ENCODE measurements at places on chromosomes 6 and 20.

- DNase-seq, result no peak
Observed at GRCh38 chr20:50471231-50471630, 39.0 kb upstream of the PTPN1 start.

DNA sequence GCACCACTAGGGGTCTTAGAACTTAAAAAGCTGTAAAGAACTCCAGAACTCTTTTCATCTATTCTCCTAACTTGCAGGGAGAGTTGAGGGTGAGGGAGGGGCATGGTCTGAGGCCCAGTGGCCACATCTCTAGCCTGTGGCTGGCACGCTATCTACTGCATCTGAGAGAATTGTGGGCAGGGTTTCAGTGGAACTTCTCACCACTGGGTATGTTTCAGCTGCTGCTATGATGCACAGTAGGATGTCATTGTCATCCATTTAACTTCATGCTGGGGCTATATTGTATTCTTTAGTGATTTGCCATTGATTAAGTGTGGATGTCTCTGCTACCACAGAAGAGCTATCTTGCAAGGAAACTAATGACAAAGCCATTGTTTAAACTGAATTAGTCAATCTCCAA, 4.5 kb downstream of the TMEM14A start:
- DNase-seq, result no peak

DNA sequence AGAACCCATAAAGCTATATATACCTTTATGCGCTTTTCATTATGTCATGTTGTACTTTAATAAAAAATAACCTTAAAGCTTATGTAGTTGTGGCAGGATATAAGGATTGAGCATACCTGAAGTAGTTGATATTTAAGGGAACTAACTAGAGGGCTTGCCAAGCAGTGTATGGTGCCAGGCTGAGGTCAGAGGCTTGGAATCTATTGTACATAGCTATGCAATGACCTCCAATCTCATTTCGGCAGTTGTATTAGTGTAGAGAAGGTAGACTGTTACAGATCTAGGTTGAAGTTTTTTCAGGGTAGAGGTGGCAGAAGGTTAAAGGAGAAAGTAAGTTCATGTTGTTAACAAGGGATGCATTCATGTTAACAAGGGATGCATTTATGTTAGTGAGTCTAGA, 397.7 kb upstream of the HS3ST5 start:
- DNase-seq, result no peak

- DNase-seq, result peak; percentile 35
Observed at GRCh38 chr6:111750753-111751673, 122.2 kb downstream of the FYN start.

DNA sequence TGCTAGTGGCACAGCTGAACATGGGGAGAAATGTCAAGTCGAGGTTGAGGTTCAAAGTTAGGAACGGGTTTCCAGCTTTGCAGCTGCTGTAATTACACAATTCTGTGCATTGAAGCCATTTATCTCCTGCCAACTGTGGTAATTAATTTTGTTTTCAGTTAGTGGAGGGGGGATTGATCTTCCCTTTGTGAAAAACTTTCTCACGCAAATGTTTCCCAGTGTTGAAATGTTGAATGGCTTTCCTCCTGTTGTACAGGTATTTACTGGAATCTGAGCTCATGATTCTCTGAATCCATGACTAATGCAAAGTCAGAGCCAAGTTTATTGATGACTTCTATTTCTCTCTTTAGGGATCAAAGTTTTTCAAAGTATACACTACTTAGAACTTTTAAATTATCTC, 198.4 kb upstream of the SLC35B3 start:
- no peak for DNase-seq

GRCh38 chr20:12053353-12053752, 135.7 kb downstream of the BTBD3 start:
- DNase-seq, result no peak

GRCh38 chr20:49052334-49052733, 6.2 kb downstream of the CSE1L start:
- DNase-seq, result no peak

- DNase-seq, result no peak
Observed at GRCh38 chr6:149060300-149060984, 257.1 kb upstream of the TAB2 start.

DNA sequence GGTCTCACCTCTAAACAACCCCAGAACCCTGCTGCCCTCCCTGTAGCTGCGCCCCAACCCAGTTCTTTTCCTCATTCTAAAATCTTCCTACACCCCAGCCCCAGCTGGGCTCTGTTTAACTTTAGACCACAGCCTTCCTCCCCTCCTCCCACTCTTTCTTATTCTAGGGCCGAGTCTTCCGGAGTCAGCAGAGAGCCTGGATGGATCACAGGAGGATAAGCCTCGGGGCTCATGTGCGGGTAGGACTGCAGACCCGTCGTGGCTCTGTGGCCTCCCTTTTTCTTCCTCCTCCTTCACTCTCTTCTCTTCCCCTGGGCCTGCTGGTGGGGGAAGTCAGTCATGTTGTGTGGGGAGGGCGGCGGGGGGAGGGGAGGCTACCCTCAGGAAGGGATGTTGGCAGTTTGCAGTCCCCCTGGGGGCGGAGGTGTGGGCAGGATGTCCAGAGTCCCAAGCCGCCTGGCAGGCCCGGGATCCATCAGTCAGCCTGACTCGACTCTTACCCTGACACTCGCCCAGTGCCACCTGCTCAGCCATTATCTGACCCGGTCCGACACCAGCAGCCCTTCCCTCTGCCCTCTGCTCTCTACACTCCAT, 8.1 kb downstream of the CAPN11 start:
- no peak for DNase-seq

GRCh38 chr6:88006557-88006956, 41.1 kb upstream of the SPACA1 start:
- no peak for DNase-seq

DNA sequence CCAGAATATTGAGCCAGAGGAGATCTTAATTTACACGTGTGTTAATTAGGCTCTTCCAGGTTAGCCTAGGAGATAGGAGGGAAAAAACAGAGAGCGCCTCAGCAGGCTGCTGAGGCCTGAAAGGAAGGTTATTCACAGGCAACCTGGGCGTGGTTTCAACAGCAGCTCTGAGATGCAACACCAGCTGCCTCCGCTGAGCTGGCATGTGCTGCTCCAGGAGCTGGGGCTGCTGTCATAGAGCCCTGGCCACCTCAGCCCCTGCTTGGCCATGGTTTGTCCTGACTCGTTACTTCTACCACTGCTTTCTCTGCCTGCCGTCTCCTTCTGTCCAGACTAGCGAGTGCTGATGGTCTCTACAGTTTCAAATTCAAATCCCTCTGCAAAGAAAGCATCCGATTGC, 32.4 kb upstream of the RPP40 start:
- DNase-seq, result no peak

DNA sequence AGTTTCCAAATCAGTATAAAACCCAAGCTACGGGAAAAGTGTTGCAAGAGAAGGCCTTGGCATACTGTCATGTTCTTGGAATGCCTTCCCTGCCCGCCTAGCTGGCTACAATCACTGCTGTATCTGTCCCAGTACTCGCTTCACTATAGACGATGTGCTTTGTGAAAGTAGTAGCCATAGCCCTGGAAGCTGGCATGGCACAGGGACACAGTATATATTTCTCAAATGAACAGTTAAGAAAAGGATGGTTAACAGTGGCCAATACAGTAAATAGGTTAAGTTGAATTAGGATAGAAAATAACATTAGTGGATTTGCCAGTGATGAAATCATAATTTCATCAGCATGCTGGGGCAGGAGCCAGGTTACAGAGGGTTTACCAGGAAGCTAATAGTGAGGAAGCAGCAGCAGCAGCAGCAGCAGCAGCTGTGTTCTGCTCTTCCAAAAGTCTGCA, 499.3 kb downstream of the CDKAL1 start:
- DNase-seq, result no peak

DNA sequence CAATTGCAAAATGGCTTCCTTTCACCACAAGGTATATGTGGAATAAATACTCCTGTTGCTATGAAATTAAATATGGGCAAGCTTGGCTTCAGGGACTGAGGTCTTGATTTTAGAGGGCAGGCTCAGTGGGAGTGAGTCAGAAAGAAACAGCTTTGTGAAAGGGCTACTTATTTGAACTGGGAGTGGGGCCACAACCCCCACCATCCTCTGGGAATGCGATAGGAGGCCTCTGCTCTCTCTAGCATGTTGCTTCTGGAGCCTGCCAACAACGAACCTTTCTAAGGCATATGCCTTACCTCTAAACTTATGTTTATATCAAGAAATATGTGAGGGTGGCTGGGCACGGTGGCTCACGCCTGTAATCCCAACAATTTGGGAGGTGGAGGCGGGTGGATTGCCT, 149.7 kb downstream of the LRRC1 start:
- no peak for DNase-seq

DNA sequence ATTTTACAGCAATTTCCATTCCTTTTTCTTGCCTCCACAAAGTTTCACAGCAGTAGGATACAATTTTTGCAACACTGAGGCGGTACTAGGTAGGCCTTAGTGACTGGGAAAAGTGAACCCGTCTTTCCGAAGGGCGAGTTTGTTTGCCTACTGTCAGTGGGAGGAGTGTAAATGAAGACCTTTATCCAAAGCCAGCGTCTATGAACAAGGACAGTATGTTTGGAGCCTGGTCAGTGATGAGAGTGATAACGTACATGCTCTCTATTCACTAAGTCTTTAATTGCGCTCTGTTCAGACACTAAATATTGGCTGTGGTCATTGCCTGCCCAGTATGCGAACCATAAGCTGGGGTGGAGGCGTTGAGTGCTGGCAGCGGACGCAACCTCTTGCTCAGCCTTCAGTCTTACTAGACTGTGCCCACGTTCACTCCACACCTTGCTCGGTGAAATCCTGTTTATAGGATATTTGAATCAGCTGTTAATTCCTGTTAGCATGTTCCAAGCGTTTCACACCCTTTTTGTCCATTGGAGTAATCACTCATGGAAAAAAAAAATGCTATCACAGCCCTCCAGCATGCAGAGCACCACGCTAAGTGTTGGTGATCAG, 145.5 kb downstream of the TMEM242 start:
- no peak for DNase-seq

DNA sequence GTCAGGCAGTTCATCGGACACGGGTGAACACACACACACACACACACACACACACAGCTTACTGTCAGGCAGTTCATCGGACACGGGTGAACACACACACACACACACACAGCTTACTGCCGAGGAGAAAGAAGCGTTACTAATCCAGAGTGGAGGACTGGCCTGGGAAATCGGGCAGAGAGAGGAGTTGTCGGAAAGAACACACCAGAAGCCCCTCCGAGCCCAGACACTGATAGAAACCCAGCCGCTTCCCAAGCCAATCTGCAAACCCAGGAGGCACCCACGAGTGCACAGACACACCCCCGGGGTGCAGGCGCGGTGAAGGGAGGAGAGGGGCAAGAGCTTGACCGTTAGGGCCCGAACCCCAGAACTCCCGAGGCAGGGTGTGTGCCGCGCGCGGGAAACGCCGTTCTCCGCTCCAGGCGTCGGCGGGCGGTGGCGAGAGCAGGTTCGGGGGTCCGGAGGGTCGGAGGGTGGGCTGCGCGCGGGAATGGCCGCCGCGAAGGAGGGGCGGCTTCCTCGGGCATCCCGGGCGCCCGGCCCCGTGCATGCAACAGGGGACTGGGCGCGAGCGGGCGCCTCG, 636 bp downstream of the ELOVL2 start:
- no peak for DNase-seq

- no peak for DNase-seq
Observed at GRCh38 chr6:25883536-25883935, 9.5 kb upstream of the SLC17A3 start.

DNA sequence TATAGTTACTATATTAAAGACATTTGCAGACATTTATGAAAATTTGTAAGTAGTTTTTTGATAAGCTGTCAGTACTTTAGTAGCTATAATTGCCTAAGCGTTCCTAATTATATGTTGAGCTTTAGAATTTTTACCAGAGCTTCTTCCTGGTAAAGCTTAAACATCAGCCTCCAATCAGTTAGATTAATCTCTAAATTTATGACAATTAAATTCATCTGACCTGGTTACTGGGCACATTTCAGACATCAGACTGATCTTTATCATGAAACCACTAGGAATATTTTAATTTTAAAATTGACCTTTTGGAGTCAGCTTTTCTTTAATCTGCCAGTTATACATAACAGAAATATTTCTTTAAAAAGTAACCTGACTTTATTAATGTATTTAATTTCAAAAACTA, 23.5 kb downstream of the FIG4 start:
- DNase-seq, result no peak

DNA sequence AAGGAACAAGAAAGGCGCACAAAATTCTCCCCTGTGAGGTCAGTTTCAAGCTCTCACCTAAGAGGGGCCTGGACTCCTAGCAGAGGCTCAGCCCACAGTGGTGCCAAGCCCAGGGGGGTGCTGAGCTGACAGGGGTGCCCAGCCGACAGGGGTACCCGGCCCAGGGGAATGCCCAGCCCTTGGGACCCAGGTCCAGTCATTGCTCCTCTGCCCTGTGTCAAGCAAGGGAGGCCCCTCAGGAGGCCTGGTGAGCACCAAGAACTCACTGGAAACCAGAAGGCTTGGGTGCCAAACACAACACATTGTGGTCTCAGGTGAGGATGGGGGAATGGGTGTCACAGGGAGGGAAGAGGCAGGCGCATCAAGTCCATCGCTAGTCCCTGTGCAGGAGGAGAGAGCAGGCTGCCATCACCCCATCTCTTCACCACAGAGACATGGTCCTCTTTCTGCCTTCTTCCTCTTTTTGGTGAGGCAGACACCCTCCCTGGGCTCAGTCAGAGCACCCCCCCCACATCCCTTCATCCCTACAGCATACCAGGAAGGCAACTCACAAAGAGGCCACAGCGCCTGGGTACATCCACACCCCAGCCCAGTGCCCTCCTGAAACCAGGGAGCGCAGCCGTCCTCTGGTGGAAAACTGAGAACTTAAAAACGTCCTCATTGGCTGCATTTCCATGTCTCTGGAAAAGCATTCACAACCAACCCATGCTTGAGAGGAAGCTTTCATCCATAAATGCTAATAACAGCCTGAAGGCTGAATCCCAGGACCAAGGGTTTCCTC, 111.3 kb downstream of the BANF2 start:
- no peak for DNase-seq

DNA sequence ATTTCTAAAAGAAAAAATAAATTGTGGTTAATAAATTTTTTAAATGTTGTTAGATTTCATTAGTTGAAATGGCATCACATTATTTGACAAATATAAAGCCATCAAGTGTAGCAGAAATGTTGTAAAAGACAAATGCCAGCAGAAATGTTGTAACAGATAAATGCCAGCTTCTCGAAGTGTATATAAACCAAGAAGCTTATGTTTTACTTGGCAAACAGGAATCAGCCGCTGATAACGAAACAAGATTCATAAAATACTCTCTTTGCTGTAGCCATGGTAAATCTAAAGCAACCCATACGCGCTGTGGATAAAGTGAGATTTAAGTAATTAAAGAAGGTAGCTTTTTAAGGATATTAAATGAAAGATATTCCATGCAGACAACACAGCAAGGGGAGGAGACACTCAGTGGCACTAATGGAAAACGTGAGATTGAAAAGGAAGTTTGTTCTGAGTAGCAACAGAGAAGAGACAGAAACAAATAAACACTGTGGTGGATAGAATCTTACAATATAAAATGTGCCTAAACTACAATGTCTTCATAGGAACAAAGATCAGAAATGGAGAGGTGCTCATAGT, 29.6 kb downstream of the BTBD9 start:
- DNase-seq, result no peak

DNA sequence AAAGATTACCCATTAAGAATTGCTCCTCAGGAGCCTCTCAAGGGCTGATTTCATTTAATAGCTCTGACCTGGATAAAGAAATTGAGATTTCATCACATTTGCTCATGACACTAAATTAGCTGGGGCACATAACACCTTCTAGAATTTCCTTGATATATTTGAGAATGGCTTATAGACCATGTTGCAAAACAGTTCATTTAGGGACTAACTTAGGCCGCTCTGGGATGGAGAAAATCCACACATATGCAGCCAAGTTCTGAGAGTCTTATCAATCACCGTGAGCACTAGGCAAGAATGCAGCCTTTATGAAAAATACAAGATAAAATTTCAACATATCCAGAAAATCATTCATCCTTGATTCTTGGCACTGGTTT, 91.0 kb upstream of the MCHR2 start:
- no peak for DNase-seq

Measured in GM12864 (cell line).